K562 (cell line): ENCODE measurements at places on chromosomes 1 and 21. TPM values are rescaled to one million over a fixed set of nuclear protein-coding genes. Genes with fewer than 3 reads are reported as not detected.

DNA sequence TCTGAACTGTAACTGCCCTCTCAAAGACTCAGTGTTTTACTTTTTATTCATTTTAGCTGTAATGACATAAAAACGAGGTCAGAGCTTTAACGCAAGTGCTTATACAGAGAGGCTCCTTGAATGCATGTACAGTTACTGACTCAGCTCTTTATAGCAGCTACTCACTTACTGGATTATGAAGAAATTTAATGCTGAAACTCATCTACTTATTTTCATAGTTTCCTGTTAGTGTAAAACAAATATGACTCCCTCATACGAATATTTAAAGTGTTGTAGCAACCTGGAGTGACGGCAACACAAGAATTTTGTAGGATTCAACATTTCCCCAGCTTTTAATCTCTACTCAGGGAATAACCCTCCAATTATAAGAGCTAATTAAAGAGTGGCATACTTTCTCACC is 32.7 kb downstream of the ADSS2 start:
- H3K27me3 ChIP-seq = no peaks in the 10 kb centered on the region
- H3K4me1 ChIP-seq = no peaks in the 10 kb centered on the region
- peaks cover 97% of the 10 kb centered on the region for H3K36me3 ChIP-seq

Gene ADCY10
- 0.20 and 0.22 TPM in 2 replicates for total RNA-seq

Gene GBP4
- total RNA-seq = 0.11 and 0.24 TPM in 2 replicates

DNA sequence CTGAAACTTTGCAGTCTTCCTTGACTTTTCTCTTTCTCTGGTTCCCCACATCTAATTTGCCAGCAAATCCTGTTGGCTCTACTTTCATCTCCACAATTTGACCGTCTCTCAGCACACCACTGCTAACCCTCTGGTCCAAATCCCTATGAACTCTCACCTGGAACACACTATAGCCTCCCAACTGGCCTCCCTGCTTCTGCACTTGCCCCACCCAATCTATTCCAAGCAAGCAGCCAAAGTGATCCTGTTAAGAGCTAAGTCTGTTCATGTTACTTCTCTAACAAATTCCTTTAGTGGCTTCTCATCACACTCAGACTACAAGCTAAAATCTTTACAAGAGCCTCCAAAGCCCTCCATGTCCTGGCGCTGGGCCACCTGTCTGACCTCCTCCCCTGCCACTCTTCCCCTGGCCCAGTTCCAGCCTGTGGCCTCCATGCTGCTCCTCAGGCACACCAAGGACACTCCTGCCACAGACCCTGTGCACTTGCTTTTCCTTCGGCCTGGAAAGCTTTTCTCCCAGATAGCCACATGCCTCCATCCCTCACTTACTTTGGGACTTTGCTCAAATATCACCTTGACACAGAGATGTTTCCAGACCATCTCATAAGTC is 104.1 kb downstream of the DTL start:
- peaks cover 20% of the 10 kb centered on the region for H3K4me1 ChIP-seq
- DNase-seq = no peak
- peaks cover 3% of the 10 kb centered on the region; the same call in 1 of the 3 replicates for H3K36me3 ChIP-seq

- DNase-seq = no peak
- H3K4me3 ChIP-seq = no peak overlapping the region
- H3K36me3 ChIP-seq = no peaks in the 10 kb centered on the region
- peaks cover 25% of the 10 kb centered on the region for H3K27me3 ChIP-seq
- H3K4me1 ChIP-seq = no peaks in the 10 kb centered on the region
Observed at GRCh38 chr1:200970771-200971427, 52.6 kb downstream of the KIF21B start.

- H3K36me3 ChIP-seq = no peaks in the 10 kb centered on the region
- no peak overlapping the region for H3K4me3 ChIP-seq
- no peaks in the 10 kb centered on the region for H3K27me3 ChIP-seq
- H3K4me1 ChIP-seq = no peaks in the 10 kb centered on the region; the same call in 2 of the 3 replicates
Observed at GRCh38 chr1:26811057-26811456, 15.4 kb upstream of the ZDHHC18 start.

Gene PLA2G2D
- not detected in 2 replicates for total RNA-seq

DNA sequence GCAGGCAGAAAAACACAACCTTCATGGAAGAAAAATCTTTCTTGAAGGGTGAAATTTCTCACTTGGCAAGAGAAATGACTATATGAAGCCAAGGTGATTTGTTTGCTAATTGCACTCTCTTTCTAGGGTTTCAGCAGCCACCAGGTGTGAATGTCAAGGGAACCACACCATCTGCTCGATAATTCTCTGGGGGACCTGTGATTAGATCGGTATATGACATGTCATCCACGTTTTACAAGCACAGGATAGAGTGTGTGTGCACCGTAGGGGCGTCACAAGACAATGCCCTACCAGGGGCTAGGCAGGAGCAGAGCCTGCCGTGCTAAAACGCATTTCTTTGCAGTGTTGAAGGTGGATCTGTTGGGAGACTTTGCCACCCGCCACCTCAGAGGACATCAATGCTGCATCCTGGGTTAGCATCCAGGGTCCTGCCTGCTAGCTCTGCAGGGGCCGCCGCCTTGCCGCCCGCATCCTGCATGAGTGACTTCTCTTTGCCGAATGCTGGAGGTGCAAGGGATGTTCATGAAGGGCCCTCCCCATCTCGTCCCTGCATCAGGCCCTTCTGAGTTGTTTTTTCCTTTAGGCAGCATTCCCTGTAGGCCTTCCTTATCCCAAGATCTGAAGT is 37.8 kb upstream of the CCSAP start:
- H3K27ac ChIP-seq = no peak overlapping the region
- H3K4me3 ChIP-seq = no peak overlapping the region
- no peaks in the 10 kb centered on the region for H3K36me3 ChIP-seq
- H3K4me1 ChIP-seq = peaks cover 3% of the 10 kb centered on the region; the same call in 1 of the 2 replicates
- DNase-seq = no peak

GRCh38 chr1:1763657-1764621 is 14.3 kb downstream of the NADK start:
- H3K4me3 ChIP-seq = no peak overlapping the region
- H3K27me3 ChIP-seq = no peaks in the 10 kb centered on the region
- peaks cover 36% of the 10 kb centered on the region for H3K4me1 ChIP-seq
- DNase-seq = no peak
- no peak overlapping the region for H3K27ac ChIP-seq

GRCh38 chr1:31812158-31812829 is 3.5 kb downstream of the SPOCD1 start:
- no peak overlapping the region for H3K27ac ChIP-seq
- DNase-seq = no peak
- no peak overlapping the region for H3K4me3 ChIP-seq
- H3K36me3 ChIP-seq = no peaks in the 10 kb centered on the region
- peaks cover 11% of the 10 kb centered on the region; the same call in 2 of the 3 replicates for H3K4me1 ChIP-seq
- H3K27me3 ChIP-seq = no peaks in the 10 kb centered on the region

Gene FAM177B
- total RNA-seq = not detected in 2 replicates

DNA sequence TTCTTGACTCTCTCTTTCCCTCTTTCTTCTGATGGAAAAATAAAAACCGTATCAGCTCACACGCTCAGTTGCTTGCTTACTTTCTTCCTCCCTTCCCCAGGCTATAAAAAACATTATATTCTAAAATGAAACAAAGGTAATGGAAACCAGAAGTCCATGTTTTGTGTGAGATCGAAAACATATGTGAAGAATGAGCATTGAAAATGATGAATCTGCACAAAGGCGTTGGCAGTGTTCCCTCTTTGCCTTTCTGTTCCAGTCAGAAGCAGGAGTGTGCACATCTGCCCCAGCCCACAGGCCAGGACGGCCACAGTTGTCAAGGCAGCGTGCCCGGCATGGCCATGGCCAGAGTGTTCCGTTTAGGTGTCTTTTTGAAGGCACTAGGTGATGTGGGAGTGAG is 185.3 kb upstream of the USP24 start:
- no peak overlapping the region for H3K27ac ChIP-seq
- H3K4me1 ChIP-seq = no peaks in the 10 kb centered on the region
- DNase-seq = no peak
- no peaks in the 10 kb centered on the region for H3K36me3 ChIP-seq
- H3K4me3 ChIP-seq = no peak overlapping the region
